ENCODE measurements at places on chromosomes 16 and 17.

DNA sequence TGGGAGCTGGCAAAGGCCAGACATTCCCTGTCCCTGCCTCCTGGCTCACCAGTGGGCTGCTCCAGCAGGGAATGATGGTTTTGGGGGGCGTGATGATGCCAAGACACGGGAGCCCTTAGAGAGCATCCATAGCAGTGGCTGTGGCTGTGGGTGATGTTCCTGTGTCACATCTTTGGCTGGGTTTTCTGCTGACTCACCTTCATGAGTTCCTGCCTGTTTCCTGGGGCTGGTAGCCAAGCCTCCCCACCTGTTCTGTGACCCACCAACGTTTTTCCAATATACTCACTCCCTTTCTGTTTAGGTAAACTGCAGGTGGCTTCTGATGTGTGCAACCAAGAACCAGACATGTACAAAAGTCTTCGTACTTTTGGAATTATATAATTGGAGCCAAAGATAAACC, 16.5 kb upstream of the NF1 start:
- DNase-seq, result no peak

DNA sequence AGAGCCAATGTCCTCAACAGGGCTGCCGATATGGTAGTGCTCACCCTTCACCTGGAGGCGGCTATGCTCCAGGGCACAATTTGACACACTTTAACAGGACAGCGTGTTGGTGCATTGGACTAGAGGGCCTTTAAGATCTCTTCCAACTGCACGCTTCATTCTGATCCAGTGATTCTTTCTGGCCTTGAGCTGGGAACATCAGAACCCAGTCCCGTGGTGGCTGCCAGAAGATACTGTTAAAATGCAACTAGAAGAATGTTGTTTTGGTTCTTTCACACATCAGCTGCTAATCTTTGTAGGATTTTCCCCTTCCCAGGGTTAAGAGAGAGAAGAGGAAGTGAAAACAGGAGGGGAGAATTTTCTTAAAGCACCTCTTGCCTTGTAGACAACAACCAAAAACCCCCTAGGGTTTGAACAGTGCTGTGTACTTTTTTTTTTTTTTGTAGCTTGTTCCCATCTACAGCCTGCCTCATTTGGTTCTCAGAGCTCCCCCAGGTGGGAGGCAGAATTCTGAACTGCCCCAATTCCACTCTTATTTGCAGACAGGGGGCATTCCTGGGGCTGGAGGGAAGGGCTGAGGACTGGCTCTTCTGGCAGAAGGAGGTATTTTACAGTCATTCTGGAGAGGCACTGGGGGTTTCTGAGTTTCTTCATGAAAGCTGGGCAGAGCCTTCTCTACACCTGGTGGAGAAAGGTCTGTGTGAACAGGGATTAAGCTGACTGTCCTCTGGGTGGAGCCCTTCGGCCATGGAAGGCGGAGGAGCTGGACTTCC, 32.4 kb downstream of the SMARCE1 start:
- peak; percentile 9 for DNase-seq

DNA sequence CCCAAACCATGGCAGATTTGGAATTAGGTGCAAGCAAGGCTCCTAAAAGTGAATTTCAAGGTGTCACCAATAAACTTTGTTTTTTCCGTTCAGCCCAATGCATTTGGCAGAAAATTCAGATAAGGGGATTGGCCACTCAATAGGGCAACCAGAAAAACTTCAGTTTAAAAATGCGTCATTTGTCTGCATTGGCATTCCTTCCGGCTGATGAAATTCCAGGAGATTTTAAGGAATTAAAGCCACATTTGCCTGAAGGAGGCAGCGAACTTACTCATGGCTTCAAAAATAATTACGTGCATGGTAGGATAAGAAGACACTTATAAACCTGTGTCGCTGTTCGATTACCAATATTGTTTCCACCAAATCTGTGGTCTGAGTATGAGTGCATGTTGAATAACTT, 151.9 kb downstream of the SALL1 start:
- no peak for DNase-seq

DNA sequence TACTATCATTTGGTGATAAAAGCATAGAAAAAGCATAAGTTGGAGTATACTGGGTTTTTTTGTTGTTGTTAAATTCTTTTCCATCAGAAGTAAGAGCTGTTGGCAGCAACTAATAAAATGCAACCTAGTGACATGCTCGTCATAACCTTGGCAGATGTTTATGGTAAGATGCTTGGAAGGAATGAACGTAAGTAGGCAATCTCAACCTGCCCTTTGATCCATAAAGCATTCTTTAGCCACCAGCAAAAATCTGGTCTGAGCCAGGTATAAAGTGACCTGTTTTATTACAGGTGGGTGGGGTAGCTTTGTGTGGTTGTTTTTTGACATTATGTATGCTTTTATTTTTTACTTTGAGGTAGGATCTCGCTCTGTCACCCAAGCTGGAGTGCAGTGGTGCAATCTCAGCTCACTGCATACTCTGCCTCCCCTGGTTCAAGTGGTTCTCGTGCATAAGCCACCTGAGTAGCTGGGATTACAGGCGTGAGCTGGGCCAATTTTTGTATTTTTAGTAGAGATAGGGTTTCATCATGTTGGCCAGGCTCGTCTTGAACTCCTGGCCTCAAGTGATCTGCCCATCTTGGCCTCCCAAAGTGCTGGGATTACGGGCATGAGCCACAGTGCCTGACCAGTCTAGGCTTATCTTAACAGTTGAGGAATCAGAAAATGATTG, 22.0 kb downstream of the WSB1 start:
- no peak for DNase-seq

DNA sequence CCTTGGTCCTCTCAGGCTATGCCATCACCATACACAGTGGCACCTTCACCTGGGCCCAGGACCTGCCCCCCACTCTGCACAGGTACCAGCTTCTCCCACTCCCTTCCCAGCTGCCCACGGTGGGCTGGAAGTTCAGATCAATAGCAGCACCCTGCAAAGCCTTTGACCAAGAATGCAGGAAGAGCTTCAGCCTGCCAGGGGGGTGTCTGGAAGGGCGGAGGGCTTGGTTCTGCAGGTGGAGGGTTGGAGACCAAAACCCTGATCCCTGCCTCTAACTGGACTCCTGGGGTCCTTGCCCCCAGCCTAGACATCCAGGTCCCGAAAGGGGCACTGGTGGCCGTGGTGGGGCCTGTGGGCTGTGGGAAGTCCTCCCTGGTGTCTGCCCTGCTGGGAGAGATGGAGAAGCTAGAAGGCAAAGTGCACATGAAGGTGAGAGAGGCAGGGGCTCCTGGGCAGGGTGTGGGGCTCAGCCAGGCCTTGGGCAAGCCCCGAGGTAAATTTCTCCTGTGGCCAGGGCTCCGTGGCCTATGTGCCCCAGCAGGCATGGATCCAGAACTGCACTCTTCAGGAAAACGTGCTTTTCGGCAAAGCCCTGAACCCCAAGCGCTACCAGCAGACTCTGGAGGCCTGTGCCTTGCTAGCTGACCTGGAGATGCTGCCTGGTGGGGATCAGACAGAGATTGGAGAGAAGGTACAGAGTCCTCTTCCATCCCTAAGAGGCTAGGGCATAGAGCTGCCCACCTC, 34.3 kb downstream of the ABCC3 start:
- DNase-seq, result no peak

GRCh38 chr17:82983510-82984248, 95.7 kb upstream of the METRNL start:
- no peak for DNase-seq

- DNase-seq, result no peak
Measured at GRCh38 chr17:80529904-80530292, 14.7 kb upstream of the RPTOR start.

GRCh38 chr16:71882505-71883167, 1.3 kb downstream of the ZNF821 start:
- DNase-seq, result no peak

GRCh38 chr16:57697896-57698537, 3.4 kb downstream of the DRC7 start:
- DNase-seq, result no peak

- no peak for DNase-seq
Measured at GRCh38 chr17:36132421-36132831, 28.8 kb downstream of the CCL4 start.

- DNase-seq, result no peak
Measured at GRCh38 chr17:78120971-78121800, 7.4 kb downstream of the TMC6 start.

DNA sequence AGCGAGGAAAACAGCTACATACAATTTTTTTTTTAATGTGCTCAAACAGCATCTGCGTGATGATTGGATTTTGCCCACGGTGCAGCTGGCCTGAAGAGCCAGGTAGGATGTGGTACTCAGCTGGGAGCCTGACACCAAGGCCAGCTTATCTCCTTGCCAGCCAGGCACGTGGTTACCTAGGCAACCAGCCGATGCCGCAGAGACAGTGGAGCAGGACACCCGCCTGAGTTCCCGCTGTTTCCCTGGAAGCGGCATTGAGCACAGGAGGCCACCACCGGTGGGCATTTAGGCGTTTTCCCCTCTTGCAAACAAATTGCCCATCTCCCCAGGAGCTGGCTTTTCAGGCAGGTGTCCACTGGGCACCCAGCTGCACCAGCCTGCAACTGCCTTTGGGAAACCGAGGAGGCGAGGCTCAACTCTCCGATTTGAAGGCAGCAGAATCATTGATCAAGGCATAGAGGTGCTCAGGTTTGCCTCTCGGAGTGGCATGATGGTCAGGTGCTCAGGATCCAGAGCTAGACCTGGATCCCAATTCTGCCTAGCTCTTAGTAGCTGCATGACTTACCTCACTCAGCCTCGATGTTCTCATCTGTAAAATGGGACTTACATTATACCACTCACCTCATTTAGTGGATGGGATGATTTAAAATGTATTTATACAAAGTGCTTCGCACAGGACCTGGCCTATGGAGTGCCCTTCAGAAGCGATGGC, 137.5 kb upstream of the PLCG2 start:
- DNase-seq, result no peak

DNA sequence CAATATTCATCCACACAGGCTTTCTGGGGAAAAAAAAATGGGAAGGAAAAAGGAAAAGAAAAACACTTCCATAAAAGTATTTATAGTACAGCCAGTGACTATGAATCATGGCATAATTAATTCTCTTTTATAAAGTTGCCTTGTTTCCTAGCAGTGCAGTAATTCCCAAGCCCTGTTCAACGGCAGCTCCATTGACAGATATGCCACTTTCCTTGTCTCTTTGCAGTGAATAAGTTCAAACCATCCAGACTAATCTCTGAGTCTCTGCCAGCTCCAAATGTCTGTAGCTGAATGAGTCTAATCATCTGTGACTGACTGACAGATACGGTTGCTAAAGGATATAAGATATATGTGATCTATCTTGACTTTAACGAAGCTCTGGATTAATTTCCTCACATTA, 52.9 kb upstream of the KCNJ16 start:
- DNase-seq, result no peak

GRCh38 chr16:79283578-79283977, 317.0 kb downstream of the MAF start:
- DNase-seq, result no peak

DNA sequence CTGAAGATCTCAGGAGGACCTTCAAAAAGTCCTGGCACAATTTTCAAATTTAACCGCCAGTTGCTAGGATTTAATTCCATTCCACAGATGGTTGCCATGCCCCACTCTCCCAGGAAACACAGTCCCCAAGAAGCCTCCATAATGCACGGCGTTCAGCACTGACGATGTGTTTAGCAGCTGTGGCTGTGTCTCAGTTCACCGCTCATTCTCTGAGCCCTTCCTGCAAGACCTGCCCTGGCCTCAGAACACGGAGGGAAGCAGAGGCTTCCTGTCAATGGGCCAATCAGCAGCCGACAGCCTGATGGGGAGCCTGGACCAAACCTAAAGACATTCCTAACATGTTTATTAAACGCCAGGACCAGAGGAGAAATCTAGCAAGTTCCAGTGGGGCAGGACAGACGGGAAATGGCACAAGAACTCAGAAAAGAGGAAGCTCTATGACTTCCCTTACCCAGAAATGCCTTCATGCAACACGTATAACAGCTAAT, 4.9 kb downstream of the MYLK3 start:
- DNase-seq, result no peak

GRCh38 chr16:57785924-57786323, 16.4 kb downstream of the KIFC3 start:
- DNase-seq, result no peak

- no peak for DNase-seq
Measured at GRCh38 chr16:83674931-83675535, 132.7 kb upstream of the HSBP1 start.

DNA sequence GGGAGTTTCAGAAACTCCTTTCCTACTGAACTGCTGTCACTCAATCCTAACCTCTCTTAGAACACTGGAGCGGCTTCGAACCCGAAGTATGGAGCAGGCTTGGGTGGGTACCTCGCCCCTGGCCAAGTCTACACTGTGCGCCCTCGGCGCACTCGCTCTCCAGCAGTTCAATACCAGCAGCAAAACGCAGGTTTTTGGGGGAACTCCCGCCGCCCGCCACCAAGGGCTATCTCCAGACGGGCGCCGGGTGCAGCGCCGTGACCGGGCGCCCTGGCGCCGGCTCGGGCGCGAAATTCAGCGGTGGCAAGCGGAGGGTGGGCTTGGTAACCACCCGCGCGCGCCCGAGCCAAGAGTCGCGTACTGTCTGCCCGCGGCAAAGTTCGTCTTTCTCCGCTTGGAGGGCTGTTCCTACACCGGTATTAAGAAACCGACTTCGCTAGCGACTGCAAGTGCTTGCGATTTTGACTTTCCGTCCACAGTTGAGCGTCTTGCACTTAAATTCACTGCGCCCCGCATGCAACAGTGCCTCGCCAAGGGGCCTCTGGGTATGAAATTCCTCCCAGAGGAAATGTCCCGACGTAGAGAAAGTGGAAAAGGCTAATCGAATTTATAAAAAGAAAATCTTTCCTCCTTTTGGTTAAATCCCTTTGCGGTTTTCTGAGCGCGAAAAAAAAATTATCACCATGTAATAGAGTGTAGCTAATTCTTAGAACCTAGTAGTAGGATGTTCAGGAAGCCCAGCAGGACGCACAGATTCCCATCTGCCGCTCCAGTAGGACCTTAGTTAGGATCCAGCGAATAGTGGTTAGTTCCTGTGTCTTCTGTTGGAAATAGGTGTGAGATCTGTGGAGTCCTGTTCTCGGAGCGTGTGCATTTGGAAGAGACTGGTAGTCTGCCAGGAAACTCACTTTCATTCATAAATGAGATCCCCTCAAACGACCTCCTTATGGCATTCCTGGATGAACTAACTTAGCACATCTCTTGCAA, 5.0 kb upstream of the SALL1 start:
- DNase-seq, result no peak

DNA sequence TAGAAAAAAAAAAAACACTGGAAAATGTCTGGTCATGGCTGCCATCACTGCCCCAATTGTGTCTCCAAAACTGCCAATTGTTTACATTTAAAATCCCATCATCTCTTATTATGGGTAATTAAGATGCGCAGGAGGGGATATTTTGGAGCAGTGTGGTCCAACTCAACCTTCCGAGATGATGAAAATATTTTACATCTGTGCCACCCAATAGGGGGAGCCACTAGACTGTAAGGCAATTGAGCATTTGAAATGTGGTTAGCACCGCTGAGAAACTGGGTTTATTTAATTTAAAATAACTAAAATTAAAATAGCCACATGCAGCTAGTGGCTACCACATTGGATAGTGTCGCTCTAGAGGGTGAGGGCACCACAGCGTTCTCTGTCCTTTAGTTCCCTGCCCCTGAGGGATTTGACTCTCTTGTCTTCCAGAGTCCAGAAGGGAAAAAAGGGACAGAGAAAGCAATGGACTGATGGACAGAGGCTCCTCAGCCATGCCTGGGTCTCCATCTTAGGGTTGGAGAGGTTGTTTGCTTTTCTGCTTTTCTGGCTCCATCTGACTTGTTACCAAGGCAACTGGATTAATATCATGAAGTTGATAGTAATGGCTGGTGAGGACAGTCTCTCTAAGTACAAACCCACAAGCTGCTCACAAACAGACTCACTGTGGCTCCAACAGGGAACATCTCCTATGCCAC, 3.5 kb downstream of the MPO start:
- DNase-seq, result no peak

GRCh38 chr17:15119968-15120367, 145.2 kb downstream of the PMP22 start:
- no peak for DNase-seq

- DNase-seq, result no peak
Measured at GRCh38 chr17:54063639-54064038, 240.9 kb downstream of the KIF2B start.
